Stimulated activated CD8-positive, alpha-beta memory T cell treated with anti-CD3 and anti-CD28 coated beads, Interleukin-2, amount 100 ng/mL, for 1 hour (primary cell): ENCODE measurements at places on chromosomes 3 and 15.

DNA sequence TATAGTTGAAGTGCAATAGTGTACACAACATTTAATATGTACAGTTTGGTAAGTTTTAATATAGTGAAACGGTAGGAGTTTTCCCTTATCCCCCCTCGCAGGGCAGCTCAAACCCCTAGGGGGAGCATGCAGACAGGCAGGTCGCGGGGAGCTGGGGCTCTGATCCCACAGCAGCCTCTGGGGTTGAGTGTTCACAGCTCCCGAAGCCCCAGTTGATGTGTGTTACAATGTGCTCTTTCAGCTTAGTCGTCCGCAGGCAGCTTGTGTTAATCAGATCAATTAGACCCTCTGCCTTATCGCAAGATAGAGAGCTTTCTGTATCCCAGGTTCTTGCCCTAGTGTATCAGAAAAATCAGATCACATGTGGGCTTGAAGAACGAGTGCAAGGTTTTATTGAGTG is 143.1 kb upstream of the CHRNA7 start:
- DNase-seq, result no peak

DNA sequence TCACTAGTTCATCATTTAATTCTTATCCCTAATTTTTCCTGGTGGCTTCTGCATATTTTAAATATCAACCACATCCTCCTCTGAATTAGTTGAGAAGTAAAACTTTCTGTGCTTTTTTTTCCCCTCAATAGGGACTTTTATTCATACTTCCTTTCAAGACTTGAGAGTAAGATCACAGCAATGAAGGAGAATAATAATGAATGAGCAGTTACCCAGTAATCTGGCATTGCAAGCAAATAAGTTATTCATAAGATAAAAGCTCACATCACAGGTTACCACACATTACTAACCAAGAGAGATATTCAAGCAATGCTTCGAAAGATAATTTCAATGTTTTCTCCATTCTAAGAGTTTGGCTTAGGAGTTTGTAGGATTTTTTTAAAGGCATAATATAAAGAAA is 50.3 kb downstream of the BTLA start:
- no peak for DNase-seq

DNA sequence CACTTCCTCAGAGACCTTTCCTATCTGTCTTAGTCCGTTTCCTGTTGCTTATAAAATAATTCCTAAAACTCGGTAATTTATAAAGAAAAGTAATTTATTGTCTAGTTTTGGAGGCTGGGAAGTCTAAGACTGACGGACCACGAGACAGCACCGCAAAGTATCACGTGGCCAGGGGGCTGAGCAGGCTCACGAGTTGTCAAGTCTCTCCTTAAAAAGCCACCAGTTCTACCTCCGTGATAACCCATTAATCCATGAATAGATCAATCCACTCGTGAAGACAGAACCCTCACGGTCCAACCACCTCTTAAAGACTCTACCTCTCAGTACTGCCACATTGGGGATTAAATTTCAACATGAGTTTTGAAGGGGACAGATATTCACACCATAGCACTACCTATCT is 821 bp downstream of the LINS1 start:
- DNase-seq, result no peak

GRCh38 chr15:91335702-91336101 is 235.6 kb downstream of the SV2B start:
- no peak for DNase-seq

DNA sequence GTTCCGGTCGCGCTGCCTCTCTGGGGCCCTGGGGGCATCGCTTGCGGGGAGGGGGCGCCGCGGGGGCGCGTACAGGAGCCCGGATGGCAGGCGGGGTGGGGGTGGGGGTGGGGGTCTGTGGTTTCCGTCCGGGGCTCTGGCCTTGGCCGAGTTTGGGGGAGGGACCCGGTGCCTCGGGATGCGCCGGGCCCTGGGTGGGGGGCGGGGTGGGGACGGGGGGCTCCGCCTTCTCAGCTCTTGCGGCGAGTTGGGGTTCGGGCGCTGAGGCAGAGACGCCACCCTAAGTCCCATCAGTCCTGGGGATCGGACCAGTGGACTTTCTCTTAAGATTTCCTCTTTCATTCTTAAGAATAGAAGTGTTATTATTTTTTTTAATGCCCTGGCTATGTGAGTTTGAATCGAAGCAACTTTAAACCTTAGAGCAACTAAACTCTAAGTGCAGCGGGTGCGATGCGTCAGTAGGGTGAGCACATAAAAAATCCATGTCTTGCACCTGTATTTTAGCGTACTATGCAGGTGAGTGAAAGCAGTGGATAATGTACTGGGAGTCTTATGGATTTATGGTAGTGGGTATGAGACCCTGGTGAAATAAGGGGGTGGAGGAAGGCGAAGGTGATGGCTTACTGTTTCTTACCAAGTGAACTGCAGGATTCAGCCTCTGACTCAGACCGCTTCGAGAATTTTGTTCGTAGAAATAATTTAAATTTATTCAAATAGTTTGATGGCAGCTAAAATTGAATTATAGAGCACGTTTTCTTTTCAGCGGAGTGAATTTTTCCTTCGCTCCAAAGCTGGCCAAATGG is 762 bp downstream of the CTNNB1 start:
- no peak for DNase-seq
